ENCODE measurements at places on chromosomes 2 and 18.

DNA sequence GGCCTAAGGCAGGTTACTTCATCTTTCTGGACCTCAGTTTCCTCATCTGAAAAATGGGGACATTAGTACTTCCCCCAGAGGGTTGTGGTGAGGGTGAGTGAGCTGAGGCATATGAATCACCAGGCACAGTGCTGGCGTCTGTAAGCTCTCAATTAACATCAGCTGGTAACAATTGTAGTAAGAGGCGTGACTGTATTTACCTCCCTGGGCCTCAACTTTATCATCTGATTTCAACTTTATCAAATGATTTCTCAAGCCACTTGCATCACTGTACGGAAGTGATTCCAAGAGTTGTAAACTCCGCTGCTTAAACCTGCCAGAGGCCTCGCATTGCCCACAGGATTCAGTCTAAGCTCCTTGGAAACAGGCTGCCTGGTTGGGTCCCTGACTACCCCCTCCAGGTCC is 53.6 kb upstream of the PKDCC start:
- DNase-seq = no peak

GRCh38 chr2:228949831-228950230 is 321.3 kb downstream of the PID1 start:
- no peak for DNase-seq

GRCh38 chr2:147373800-147374422 is 470.9 kb upstream of the ACVR2A start:
- no peak for DNase-seq

DNA sequence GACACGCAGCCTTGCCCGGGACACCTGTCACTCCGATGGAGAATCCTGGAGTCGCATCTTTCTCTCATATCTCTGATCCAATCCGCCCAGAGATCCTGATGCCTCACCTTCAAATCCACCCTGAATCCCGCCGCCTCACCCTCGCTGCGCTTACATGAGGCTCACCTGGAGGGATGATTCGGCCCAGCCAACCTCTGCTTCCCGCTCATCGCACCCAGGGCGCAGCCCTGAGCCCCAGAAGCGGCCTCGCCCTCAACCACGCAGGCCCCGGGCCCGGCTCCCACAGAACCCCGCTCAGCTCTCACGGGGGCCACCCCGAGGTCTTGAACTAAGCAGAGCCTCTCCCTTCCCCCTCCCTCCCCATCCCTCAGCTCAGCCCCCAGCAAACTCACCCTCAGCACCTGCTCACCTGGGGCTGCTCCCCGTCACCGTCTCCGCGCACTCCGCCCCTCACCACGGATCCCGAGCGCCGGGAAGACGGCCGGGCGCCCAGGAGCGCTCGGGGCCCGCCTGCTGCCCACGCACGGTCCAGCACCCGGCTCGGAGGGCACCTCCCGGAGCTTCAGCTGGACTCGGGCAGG is 160.0 kb downstream of the NDUFA10 start:
- DNase-seq = no peak

- no peak for DNase-seq
These were observed 132.1 kb downstream of the MBP start for GRCh38 chr18:77000527-77000926.

- no peak for DNase-seq
These were observed 12.0 kb downstream of the ONECUT2 start for GRCh38 chr18:57447154-57447621.

- DNase-seq = no peak
These were observed 61.3 kb downstream of the CUL3 start for GRCh38 chr2:224523626-224524577.

- no peak for DNase-seq
These were observed 264.6 kb upstream of the TRIB2 start for GRCh38 chr2:12452185-12452584.

DNA sequence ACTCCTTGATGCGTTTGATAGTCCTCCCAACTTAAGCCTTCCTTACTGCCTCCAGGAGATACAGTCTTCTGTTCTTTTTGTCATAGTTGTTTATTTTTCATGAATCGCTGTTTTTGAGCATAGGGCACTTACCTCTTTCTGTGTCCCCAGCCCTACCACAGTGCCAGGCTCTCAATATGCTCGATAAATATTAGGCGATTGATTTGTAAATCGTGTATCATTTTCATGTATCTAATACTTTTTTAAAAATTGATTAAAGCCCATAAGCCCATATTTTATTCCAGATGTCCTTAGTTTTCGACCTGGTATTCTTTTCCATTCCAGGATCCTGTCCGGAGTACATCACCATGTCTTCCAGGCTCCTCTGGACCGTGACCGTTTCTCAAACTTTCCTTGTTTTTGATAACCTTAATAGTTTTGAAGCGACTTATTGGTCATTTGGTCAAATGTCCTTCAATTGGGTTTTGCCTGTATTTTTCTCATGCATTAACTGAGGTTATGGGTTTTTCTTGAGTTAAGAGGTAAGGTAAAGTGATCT is 444 bp upstream of the MMADHC start:
- no peak for DNase-seq

DNA sequence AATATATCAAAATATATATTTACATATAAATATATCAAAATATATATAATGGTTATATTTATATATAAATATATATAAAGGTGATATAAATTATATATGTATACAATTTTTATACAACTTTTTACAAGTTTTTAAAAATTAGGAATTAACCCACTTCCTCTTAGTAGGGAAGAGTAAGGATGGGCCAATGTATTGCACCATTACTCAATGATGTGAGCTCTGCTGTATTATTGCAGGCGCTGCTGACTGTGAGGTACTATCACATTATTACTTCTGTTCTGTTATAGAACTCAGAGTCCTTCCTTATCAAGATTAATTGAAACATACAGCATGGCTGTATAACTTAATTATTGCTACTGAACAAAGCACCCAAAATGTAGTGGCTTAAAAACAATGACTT is 46.0 kb downstream of the CCDC195 start:
- no peak for DNase-seq

GRCh38 chr18:44537526-44537925 is 143.2 kb upstream of the SETBP1 start:
- peak; percentile 80 for DNase-seq

- no peak for DNase-seq
These were observed 1.7 kb downstream of the PRELID3A start for GRCh38 chr18:12409469-12409868.

DNA sequence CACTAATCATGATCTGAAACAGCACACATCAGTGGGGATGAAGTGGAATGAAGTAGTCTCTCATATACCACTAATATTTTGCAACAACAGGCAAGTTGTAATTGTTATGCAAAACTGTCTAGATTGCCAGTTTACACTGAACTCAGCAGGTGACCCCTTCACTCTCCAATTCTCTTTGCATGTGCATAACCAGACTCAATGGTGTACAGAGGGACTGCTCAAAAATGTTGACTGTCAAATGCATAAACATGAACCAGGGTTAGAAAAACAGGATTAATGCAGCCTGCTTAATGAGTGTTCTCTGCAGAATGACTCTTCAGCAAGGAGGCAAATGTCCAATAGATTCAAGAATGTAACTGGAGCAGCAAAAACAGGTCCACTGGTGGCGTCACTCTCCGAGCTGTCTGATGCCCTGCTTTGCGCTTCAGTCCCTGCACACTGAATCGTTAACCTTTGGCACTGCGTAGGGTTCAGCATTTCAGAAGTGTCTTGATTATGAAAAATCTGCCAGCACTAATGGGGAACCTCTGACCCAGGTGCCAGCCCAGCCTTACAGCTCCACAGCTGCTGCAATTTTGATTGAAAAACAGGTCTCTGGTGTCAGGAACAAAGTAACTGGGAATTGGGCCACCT is 209.3 kb downstream of the TDRD15 start:
- DNase-seq = no peak

DNA sequence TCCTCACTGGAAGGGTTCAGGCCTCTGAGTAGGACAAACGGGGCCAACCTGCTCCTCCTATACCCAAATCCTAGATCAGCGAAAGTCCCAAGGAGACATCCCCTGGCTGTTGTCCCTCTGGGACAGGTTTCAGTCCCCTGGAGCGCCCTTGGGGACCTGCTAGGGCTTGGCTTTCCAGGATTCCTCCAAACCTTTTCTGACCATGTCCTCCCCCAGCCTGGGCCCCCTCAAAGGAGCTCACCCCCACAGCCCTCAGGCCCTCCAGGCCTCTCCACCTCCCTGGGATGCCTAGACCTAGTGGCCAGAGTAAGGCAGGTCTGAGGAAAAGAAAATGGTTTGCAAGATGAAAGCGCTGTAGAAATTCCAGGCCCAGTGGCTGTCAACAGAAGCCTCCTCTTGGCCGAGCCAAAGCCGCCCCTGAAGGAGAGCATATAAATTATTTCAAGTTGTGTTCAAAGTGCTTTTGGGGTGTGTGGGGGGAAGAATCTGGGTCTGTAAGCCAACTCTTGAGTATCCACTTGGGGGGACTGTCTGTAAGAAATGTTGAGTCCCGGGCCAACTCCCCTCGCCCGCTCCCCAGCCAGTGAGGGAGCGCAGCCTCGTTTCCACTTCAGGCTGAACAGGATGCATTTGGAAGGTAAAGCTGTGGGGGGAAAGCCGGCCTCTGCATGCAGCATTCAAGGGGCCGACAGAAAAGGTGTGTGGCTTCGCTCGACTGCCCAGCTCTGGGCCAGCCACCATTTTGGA is 158.6 kb downstream of the DYSF start:
- DNase-seq = no peak

DNA sequence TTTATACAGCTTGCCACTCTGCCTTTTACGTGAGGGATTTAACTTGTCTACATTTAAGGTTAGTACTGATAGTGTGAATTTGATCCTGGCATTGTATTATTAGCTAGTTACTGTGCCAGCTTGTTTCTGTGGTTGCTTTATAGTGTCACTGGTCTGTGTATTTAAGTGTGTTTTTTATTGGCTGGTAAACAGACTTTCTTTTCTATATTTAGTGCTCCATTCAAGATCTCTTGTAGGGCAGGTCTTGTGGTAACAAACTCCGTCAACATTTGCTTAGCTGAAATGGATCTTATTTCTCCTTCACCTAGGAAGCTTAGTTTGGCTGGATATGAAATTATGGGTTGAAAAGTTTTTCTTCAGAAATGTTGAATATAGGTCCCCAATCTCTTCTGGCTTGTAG is 1971.0 kb upstream of the LRRTM1 start:
- DNase-seq = no peak

- no peak for DNase-seq
These were observed 124.4 kb downstream of the DIS3L2 start for GRCh38 chr2:232085826-232086425.

DNA sequence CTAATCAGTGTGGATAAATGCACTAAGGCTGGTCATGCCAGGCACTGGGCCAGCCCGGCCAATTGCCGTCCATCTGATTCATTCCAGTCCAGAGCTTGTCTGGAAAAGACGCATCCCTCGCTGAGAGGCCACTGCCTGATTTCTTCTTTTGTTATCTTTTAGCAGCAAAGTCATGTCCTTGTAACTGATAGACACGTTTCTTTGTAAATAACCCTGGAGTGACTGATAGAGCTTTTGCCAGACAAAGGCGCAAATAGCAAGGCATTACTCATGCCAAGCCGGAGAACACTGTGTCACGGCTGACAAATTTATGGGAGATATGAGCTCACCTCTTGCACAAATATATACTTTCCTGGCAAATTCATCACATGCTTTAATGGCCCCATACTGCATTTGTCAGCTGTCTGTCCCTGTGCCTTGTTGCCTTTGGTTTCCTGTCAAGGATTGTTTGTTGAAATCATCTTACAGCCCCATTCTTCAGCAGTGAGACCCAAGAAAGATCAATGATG is 164.4 kb downstream of the ETAA1 start:
- no peak for DNase-seq
